Fibroblast of skin of right quadriceps (primary cell): ENCODE measurements at places on chromosomes 6 and 20.
A peak's percentile ranks its signal among the peaks of the same experiment; 100 is the strongest.

DNA sequence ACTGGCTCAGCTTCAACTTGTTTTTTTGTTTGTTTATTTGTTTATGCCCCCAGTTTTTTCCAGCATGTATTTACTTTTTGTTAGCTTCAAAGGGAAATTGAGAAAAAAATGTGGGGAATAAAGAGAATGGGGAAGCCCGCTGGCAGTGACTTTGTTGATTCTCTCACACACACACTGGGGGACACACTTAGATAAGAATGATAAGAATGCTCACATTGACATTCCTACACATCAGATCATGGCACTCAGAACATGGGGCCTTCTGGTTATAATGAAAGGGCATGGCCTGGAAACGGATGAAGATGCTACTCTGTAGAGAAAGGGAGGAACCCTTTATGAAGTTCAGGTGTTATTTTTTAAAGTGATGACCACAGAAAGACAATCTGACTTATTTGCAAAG is 15.6 kb upstream of the DAAM2 start:
- no peak for DNase-seq

GRCh38 chr6:163354761-163355425 is 59.6 kb upstream of the QKI start:
- DNase-seq = peak; percentile 21

- no peak for DNase-seq
Observed at GRCh38 chr20:60144974-60145527, 186.8 kb downstream of the CDH26 start.

DNA sequence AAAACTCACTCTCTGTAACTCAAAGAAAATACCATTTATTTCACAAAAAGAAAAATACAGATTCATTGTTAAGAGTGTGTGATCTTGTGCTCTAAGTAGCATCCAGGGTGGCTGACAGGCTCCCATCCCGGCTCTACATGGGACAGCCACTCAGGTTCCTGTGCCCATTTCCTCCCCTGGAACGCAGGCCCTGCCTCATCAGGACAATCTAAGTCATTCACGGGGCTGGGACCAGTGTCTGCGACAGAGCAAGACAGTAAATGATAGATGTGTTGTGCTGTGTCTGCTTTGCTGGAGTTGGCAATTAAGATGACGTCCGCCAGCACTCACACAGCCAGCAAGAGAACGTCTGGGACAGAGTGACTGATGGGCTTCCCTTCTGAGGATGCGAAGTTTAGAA is 6.9 kb upstream of the FAM209A start:
- no peak for DNase-seq

- DNase-seq = no peak
Observed at GRCh38 chr6:11785774-11786579, 7.4 kb upstream of the ADTRP start.

DNA sequence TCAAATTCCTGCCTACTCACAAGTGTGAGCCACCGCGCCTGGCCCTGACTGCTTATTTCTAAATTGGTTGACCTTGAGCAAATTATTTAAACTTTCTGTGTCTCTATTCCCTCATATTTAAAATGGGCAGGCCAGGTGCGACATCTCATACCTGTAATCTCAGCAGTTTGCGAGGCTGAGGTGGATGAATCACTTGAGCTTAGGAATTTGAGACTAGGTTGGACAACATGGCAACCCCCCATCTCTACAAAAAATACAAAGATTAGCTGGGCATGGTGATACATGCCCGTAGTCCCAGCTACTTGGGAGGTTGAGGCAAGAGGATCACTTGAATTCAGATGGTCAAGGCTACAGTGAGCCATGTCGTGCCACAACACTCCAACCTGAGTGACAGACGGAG is 26.5 kb downstream of the DCBLD1 start:
- no peak for DNase-seq

DNA sequence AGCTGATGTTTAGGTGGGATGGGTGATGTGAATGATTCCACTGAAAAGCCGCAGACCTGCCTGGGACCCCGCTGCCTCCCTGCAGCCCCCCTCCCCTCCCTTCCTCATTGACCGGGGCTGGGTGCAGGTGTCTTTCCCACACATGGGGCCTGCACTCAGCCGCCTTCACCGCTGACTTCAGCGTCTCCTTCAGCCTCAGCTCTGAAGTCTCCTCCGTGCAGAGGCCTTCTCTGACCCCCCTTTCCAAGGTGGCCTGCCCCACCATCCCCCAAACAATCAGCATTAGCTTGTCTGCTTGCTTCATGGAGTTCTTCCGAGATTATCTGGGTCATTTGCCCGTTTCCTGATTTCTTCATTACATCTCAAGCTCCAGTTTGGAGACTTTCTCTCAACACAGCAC is 140.7 kb downstream of the SMOC2 start:
- no peak for DNase-seq

DNA sequence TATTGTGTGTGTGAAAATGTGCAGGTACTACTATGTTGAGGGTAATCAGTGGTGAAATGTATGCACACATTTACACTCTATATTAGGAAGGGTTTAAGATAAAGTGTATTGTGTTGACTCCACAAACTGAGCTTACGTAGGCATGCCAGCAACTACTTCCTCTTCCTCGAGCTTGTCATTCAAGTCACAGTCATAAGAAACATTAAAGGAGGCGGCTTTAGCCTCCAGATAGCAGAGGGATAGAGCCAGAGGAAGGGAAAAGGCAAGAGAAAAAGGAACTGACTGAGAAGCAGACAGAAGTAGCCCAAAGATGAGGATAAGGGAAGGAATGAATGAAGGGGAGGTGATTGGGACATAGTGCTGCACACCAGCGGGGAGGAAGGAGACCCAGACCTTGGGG is 55.2 kb downstream of the SMLR1 start:
- DNase-seq = no peak

GRCh38 chr6:73537677-73538076 is 16.8 kb upstream of the EEF1A1 start:
- DNase-seq = no peak
